ENCODE measurements at places on chromosomes 6 and 20.

GRCh38 chr6:44511126-44511525 lies 123.6 kb downstream of the CDC5L start:
- DNase-seq: no peak

DNA sequence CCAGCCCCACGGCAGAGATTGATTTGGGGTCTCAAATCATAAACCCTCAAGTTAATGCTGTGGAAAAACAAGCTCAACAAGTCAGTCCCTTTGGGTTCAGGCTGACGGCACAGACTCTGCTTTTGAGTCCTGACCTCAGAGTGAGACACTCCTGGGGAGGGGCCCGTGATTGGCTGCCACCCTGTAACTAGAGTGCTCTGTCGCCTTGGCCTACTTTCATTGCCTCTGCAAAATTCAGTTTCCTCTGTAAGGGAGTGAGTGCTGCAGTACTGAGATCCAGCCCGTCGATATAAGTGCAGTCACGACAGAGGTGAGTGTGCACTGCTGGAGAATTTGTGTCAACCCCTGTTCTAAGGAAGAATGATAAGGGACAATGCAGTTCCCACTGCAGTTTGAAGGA lies 105.6 kb downstream of the ANKS1A start:
- no peak for DNase-seq

DNA sequence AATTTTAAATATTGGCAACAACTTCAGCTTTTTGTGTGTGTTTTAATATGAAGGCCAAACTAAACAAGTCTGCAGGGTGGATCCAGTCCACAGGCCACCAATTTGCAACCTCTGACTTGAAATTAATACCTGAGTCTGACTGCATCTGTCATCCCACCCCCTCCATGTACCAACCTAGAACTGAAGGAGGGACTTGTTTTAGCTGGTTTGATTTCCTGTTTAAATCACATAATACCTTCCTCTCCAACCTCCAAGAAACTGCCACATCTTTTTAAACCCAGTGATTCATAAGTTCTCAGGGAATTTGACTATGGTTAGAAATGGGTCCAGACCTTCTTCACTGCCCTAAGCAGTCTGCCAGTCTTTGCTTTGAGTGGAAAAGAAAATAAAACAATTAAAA lies 21.6 kb downstream of the RNF8 start:
- DNase-seq: no peak

DNA sequence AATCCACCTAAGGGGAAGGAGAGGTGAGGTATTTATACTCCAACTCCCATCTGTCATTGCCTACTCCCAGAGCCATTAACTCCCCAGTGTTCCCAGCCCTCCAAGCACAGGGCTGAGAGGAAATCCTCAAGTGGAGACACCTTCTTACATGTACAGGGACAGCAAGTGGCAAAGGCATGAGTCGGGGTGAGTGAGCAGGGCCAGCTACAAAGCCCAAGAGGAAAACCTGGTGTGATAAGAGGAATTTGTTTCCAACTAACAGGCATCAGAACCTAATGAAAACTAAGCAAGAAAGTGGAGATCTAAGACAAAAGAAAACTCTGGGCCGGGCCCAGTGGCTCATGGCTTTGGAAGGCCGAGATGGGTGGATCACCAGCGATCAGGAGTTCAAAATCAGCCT lies 70.0 kb upstream of the SRSF6 start:
- DNase-seq: no peak

GRCh38 chr20:13428684-13429083 lies 207.6 kb downstream of the ISM1 start:
- DNase-seq: no peak

GRCh38 chr20:64245746-64246595 lies 9.6 kb upstream of the PCMTD2 start:
- no peak for DNase-seq

- DNase-seq: no peak
Observed at GRCh38 chr20:58228103-58228483, 360 bp downstream of the ANKRD60 start.

GRCh38 chr6:20402092-20402341 lies 338 bp downstream of the E2F3 start:
- no peak for DNase-seq

- no peak for DNase-seq
Observed at GRCh38 chr6:10163203-10163962, 251.5 kb downstream of the TFAP2A start.

GRCh38 chr20:19211661-19212468 lies 577 bp upstream of the SLC24A3 start:
- no peak for DNase-seq

Measured in GM12865 (cell line).